ENCODE measurements at places on chromosomes 5 and 9. TPM values are rescaled to one million over a fixed set of nuclear protein-coding genes. Genes with fewer than 3 reads are reported as not detected.
A peak's percentile ranks its signal among the peaks of the same experiment; 100 is the strongest.

GRCh38 chr5:157464519-157465171 is 4.6 kb downstream of the NIPAL4 start:
- H3K27me3 ChIP-seq: peaks cover 15% of the 10 kb centered on the region
- H3K4me1 ChIP-seq: peaks cover under 1% of the 10 kb centered on the region
- H3K36me3 ChIP-seq: no peaks in the 10 kb centered on the region

SLC34A1 gene
- total RNA-seq: not detected

- H3K4me1 ChIP-seq: no peaks in the 10 kb centered on the region
- no peak overlapping the region for H3K4me3 ChIP-seq
- peaks cover 9% of the 10 kb centered on the region for H3K36me3 ChIP-seq
- DNase-seq: no peak
- H3K27me3 ChIP-seq: no peaks in the 10 kb centered on the region
- no peak overlapping the region for H3K27ac ChIP-seq
Observed at GRCh38 chr9:125580701-125581286, 126.2 kb downstream of the MAPKAP1 start.

RLN1 gene
- 1.3 TPM for total RNA-seq

GRCh38 chr9:81530310-81530810 is 159.0 kb downstream of the TLE1 start:
- no peaks in the 10 kb centered on the region for H3K27me3 ChIP-seq
- no peak overlapping the region for H3K4me3 ChIP-seq
- no peak for DNase-seq
- no peak overlapping the region for H3K27ac ChIP-seq
- no peaks in the 10 kb centered on the region for H3K4me1 ChIP-seq
- no peaks in the 10 kb centered on the region for H3K36me3 ChIP-seq

GARIN3 gene
- total RNA-seq: not detected

FGF1 gene
- 0.11 TPM for total RNA-seq

GRCh38 chr5:71932655-71933338 is 174.5 kb upstream of the MAP1B start:
- H3K4me3 ChIP-seq: no peak overlapping the region
- DNase-seq: peak; percentile 58
- no peaks in the 10 kb centered on the region for H3K27me3 ChIP-seq

- no peak for DNase-seq
- no peaks in the 10 kb centered on the region for H3K4me1 ChIP-seq
- H3K27me3 ChIP-seq: no peaks in the 10 kb centered on the region
- no peak overlapping the region for H3K27ac ChIP-seq
Observed at GRCh38 chr5:126513302-126513701, 81.7 kb downstream of the ALDH7A1 start.

DNA sequence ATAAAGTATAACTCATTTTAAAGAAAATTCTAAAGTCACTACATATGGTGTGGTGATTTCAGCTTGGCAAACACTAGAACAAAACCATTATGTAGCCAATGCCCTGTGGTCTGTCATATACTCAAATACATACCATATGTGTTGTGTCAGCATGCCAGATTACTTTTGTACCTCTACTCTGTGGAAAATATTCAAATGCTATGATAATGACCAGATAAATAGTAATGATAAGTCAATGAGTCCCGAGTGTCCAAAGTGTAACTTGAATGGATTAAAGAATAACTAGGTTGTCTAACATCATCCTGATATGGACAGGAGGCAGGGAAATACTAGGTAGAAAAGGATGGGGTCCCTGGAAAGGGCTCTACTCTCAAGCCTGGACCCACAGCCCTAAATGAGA is 58.0 kb upstream of the IL6ST start:
- no peak for DNase-seq
- H3K36me3 ChIP-seq: no peaks in the 10 kb centered on the region
- no peaks in the 10 kb centered on the region for H3K4me1 ChIP-seq
- H3K4me3 ChIP-seq: no peak overlapping the region

TCERG1 gene
- total RNA-seq: 105 TPM

NPR3 gene
- not detected for total RNA-seq

GRCh38 chr5:6540111-6540827 is 91.6 kb downstream of the UBE2QL1 start:
- H3K4me1 ChIP-seq: no peaks in the 10 kb centered on the region
- no peaks in the 10 kb centered on the region for H3K27me3 ChIP-seq
- no peak for DNase-seq
- no peak overlapping the region for H3K4me3 ChIP-seq

GRCh38 chr9:93003552-93004407 is 54.7 kb upstream of the SUSD3 start:
- 0 out of 2 replicates have a peak, but pooled peaks cover 2% of the 10 kb centered on the region for H3K4me1 ChIP-seq
- H3K4me3 ChIP-seq: no peak overlapping the region
- no peak overlapping the region for H3K27ac ChIP-seq

DNA sequence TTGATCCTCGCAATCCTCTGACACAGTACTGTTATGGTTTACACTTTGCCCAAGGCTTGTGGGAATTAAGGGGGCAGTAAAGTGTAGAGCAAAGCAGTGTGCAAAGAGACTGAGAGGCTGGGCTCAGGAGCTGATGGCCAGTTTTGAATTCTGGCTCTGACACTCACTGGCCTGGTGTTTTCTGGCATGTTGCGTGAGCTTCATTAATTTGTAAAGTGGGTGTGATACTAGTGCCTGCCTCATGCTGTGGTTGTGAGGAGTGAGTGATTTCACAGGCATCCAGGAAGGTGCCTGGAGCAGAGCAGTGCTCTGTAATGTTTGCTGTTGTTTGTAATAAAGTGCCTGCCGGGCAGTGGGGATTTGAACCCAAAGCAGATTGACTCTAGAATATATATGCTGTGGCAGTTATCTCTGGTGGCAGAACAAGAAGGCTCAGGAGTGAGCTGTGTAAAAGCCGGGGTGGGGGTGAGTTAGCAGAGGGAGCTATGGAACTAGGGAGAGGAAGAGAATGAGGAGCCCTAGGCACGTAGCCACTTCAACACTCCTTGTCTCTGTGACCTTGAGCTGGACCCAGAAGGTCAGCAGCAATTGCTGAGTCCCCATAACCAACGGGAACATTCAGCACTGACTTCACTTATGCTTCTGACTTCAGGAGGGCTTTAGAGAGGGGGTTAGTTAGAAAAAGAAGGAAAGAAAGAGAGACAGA is 108.5 kb downstream of the DOCK2 start:
- DNase-seq: no peak
- H3K4me3 ChIP-seq: no peak overlapping the region
- no peaks in the 10 kb centered on the region for H3K4me1 ChIP-seq
- no peak overlapping the region for H3K27ac ChIP-seq
- H3K36me3 ChIP-seq: no peaks in the 10 kb centered on the region

GRCh38 chr5:176685010-176685409 is 37.7 kb downstream of the TSPAN17 start:
- peaks cover 9% of the 10 kb centered on the region for H3K27me3 ChIP-seq
- H3K36me3 ChIP-seq: no peaks in the 10 kb centered on the region
- no peak overlapping the region for H3K27ac ChIP-seq
- H3K4me3 ChIP-seq: no peak overlapping the region
- DNase-seq: no peak
- H3K4me1 ChIP-seq: no peaks in the 10 kb centered on the region

DNA sequence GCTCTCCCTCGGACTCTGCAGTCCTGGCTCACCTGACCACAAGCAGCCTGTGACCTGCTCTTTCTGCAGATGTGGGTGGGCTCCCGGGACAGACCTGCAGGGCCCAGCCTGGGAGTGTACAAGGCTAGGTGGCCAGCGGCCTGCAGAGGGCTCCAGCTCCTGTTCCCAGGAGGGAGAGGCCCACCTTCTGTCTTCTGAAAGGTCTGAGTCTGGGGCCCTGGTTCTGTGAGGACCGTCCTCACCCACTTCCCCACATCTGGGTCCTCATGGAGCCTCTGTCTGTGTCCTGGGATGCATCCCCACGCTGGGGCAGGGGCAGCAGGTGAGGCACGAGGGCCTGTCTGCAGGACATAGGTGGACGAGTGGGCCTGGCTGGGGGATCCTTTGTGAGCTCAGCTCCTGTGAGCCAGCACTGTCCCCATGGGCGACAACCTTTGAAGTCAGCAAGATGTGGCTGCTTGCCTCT is 43.7 kb downstream of the PHF2 start:
- H3K27ac ChIP-seq: no peak overlapping the region
- no peaks in the 10 kb centered on the region for H3K4me1 ChIP-seq
